Mesendoderm (in vitro differentiated cells): ENCODE measurements at places on chromosomes 1 and 21.
A peak's percentile ranks its signal among the peaks of the same experiment; 100 is the strongest.

- DNase-seq: no peak
These were observed 40.9 kb downstream of the L1TD1 start for GRCh38 chr1:62235576-62235975.

GRCh38 chr1:242811092-242811840 lies 286.8 kb upstream of the PLD5 start:
- DNase-seq: no peak

DNA sequence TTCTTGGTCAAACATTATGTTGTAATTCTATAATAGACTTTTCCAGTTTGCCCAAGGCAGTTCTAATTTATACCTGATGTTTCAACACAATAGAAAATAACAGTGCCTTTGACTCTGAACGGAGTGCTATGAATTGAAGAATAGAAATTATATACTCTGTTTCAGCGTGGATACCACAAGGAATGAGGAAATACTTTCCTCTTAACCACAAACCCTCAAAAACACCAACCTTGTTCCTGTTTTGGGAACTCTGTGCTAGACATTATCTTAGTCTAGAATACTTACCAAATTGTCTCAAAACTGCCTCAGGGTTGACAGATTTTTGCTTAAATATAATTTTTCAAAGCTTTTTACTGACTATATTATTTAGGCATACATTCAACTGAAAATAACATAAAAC lies 1629.3 kb downstream of the MRPL39 start:
- no peak for DNase-seq

- no peak for DNase-seq
These were observed 3.3 kb downstream of the CNST start for GRCh38 chr1:246569248-246570238.

- DNase-seq: peak; percentile 1
These were observed 696.6 kb upstream of the BRINP3 start for GRCh38 chr1:191174298-191174697.

- DNase-seq: no peak
These were observed 316.2 kb downstream of the ZP4 start for GRCh38 chr1:237574536-237574935.

DNA sequence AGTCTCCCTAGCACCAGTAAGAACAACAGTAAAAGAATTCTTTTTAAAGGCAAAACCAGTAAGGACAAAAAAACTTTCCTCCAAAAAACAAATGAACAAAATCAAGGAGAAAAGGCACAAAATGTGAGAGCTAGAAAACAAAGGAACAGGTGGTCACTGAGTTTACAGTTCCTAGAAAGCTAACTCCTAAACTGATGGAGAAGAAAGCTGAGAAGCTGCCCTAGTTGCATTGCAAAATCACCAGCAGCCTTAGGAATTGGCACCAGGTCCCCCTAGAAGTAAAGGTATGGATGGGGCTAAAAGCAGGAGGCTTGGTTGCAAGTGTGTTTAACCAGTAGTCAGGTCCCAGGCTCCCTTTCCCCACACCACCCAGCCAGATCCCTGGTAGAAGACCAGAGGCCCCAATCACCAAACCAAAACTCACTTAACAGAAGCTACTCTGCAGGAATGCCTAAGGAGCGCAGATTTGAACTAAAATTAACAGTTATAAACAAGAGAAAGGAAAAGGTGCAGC lies 47.6 kb downstream of the RAB3GAP2 start:
- no peak for DNase-seq

GRCh38 chr1:164591858-164592257 lies 32.9 kb downstream of the PBX1 start:
- peak; percentile 84 for DNase-seq

DNA sequence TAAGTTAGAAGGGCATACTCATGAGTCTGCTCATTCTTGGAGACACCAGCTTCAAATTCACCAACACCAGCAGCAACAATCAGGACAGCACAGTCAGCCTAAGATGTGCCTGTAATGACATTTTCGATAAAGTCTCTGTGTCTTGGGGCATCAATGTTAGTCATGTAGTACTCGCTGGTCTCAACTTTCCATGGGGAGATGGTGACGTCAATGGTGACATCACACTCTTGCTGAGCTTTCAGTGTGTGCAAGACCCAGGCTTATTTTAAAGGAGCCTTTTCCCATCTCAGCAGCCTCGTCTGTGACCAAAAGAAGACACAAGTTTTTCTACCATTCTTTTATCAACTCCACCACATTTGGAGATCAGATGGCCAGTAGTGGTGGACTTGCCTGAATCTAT lies 75.5 kb downstream of the SERINC2 start:
- DNase-seq: no peak

DNA sequence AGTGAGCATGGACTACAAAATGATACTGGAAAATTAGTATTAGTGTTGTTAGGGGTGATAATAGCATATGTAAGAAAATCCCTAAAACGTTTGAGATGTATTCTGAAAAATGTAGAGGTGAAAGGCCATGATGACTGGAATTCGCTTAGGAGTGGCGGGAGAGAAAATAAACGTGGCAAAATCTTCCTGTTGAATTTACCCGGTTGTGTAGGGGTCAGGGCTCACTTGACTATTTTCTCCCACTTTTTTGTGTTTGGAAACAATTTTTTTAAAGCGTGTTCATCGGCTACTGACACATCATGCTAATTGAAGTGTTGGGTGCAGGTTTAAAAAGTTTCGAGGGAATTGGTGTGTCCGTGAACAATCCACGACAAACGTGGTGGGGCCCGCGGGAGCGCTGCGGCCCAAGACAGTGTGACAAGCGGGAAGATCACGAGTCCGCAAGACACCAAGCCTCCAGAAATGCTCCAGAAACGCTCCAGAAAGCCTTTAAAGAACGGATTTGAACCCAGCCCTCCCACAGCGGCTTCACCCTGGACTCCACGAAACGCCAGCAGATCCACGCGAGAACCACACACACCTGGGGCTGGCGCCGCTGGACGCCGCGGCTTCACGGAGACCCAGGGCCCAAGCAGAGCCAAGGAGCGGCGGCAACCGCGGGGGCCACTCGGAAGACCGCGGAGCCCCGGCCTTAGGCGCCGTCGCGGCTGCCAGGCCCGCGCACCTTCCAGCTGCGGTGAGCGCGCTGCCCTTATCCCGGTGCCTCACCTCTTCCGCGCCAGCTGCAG lies 573 bp downstream of the PSMG1 start:
- DNase-seq: peak; percentile 41

DNA sequence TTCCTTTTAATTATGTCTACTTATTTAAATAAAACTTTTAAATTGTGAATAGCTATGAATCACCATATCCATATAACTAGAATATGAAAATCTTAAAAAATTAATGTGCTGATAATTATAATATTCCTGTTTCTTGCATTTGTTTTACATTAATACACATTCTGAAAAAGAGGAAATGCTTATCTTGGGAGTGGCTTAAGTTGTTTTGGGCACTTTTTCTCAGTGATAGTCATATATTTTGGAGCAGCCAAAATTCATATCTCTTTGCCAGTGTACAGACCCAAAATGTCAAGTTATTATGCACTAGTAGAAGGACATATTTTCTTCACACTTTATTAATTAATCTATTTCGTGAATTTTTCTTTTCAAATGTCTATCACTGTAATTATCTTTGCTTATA lies 838.5 kb downstream of the USP25 start:
- DNase-seq: no peak
